Astrocyte (in vitro differentiated cells and primary cell): ENCODE measurements at places on chromosomes 4 and X. TPM values are rescaled to one million over a fixed set of nuclear protein-coding genes. Genes with fewer than 3 reads are reported as not detected.

The LYAR gene
- total RNA-seq, result 12.0 and 13.5 TPM in 2 replicates

The IL15 gene
- total RNA-seq, result 3.6 and 4.8 TPM in 2 replicates

The SMIM10L2A gene
- 0.18 and 0.48 TPM in 2 replicates for total RNA-seq

The SMIM14 gene
- 27.2 and 28.3 TPM in 2 replicates for total RNA-seq

The VCX2 gene
- total RNA-seq, result not detected in 2 replicates

The ZNF711 gene
- 10.8 and 12.5 TPM in 2 replicates for total RNA-seq

DNA sequence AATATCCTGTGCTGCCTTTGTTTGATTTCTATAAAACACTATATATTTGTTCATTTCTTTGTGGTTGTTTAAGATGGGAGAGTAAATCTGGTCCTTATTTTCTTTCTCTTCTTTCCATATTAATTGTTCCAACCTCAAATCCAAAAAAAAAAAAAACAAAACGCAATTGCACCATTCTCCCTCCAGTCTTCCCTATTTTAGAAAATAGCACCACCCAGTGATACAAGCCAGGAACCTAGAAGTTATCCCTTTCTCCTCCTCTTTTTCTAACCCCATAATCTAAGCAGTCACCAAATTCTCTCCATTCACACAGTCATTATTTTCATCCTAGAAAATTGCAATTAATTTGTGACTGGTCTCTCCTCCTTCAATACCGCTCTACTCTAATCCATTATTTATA, 107.8 kb downstream of the GABRA3 start:
- DNase-seq, result no peak

DNA sequence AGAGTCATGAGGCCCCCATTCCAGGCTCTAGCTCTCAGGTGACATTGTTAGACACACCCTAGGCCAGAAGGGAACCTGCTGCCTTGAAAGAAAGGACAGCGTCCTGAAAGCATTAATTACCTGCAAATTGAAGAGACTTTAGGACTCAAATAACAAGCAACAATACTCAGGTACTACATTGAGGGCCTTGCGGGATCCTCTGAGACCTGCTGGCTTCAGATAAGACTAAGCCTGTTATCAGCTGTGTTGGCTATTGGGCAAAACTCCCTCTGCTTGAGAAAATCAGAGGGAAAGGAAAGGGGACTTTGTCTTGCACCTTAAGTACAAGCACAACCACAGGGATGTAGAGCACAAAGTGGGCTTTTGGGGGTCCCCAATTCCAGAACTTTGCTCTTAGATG, 45.9 kb upstream of the DACH2 start:
- DNase-seq, result no peak

DNA sequence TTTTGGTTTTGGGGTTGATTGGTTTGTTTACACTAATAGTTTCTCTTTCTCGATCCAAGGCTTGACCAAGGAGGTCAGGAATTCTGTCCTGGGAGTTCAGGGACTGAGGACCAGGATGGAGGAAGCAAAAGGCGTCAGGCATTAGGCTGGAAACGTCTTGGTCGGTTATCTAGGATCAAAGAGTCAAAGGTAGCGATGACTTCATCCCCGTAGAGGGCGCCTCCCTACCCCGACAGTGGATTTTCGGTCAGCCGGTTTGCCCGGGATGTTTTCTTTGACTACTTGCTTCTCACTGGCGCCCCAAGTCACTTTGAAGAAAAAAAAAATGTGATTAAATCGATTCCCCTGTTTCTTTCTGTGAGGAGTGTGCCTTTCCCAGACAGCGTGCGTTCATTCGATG, 980 bp upstream of the FHDC1 start:
- no peak for DNase-seq

DNA sequence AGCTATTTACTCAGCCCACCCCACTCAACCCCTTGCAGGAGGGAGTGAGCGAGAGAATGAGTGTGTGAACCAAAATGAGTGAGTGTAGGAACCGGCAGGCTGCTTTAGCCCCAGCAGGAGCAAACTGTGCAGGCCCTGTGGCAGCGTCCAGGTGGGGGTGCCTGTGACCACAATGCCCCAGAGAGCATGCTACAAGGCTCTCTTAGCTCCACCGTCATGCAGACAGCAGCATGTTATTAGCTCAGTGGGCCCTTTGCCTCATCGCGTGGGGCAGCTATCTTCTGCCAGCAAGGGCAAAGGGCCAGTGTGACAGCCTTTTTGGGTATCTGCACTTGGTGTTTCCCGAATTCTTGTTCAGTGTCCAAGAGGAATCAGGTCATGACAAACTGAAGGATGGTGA, 271.3 kb downstream of the GPM6A start:
- no peak for DNase-seq

DNA sequence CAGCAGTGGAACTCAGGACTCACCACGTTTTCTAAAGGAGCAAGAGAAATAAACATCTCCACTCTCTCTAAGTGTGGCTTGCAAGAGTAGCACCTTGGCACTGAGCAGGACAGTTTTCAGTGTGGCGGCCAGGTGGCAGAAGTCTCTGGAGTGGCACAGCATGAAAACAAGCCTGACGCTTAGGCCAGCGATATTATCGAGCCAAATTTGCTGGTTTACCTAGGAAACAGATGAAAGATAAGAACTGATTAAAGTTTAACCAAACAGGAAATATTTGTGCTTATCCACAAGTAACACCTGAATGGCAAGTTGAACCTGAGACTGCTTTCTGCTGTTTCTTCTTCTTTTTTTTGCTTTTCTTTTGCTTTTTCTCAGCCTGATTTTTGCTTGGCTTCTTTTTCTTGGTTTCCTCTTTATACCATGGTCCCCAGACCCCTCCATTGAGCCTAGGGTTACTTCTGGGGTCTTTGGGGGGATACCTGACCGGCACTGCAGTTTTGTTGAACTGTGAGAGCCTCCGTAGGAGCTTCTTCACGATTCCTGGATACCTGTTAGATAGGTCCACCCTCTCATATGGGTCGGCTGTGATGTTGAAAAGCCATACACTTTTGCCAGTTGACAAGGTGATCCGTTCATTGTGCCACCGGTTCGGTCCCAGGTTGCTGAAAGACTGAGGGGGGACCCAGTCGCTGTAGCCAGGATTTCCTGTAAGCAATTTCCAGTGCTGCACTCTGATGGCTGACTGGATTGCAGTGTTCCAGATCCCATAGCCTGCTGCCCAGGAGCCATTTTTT, 77.3 kb downstream of the ARSJ start:
- DNase-seq, result no peak

- no peak for DNase-seq
Observed at GRCh38 chr4:18042754-18043153, 21.2 kb upstream of the LCORL start.

- DNase-seq, result no peak
Observed at GRCh38 chr4:159600061-159600460, 497.2 kb downstream of the RAPGEF2 start.

DNA sequence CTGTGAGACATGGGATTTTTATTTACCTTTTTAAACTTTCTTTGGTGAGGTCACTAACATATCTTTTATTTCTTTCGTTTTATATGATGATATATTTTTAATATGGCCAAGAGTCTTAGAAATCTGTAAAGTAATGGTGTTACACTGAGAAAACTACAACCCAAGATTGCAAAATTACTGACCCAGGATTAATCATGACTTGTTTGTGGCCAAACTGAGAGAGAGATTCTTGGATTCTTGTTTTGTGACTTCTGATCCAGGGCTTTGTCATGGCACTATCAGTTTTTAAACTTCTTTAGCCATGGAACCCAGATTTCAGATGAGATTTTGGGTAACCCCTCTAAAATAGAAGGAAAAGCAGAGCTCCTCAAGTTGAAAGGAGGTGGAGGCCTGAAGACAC, 42.0 kb downstream of the SGMS2 start:
- no peak for DNase-seq

- no peak for DNase-seq
Observed at GRCh38 chrX:64394874-64395567, at the start of gene MTMR8. Gene MTMR8, minus strand, starts transcription at chrX:64395452. Its CDS starts 89 bp downstream, at chrX:64395363.

DNA sequence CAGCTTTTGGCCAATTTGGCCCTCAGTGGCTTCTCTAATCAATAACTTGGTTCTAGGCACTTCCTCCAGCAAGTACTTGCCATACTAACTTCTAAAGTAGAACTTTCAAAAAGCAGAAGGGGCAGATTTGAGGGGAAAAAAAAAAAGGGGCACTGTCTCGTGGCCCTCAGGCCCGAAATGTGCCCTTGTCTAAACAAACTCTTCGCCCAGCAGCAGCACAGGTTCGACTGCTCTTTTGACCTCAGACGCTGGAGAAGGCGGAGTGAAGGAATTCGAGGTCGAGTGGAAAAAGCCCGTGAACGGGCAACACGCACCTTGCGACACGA, 775 bp downstream of the GRPEL1 start:
- no peak for DNase-seq

- no peak for DNase-seq
Observed at GRCh38 chr4:53548662-53549061, 42.6 kb downstream of the LNX1 start.

GRCh38 chr4:127403471-127404084, 229.2 kb upstream of the INTU start:
- DNase-seq, result peak; percentile 0

DNA sequence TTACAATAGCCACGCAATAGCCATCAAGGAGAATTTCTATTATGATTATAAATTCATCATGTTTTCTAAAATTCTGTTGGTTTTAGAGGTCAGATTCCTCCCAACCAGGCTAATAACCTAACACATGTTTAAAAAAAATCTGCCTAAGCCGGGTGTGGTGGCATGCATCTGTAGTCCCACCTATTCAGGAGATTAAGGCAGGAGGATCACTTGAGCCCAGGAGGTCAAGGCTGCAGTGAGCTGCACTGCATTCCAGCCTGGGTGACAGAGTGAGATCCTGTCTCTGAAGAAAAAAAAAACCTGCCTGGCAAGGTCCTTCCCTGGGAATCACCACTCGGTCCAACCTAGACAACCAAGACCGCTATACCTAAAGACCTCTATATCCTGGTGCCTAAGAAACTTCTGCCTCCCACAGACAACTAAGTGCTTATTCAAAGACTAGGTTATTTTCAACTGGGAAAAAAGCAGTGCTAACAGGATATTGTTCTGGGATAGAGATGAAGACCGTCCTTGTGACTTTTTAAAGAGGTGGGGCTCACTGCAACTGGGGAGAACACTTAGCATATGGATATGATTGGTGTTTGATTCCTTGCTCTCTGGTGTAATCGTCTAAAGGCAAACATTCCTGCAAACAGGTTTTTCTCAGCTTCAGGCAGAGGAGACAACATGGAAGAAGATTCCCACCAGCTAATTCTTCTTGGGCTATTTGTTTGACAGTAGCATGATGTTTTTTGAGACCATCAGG, 18.2 kb downstream of the ATP1B4 start:
- DNase-seq, result no peak

GRCh38 chrX:153933748-153934147, 1.1 kb downstream of the NAA10 start:
- DNase-seq, result peak; percentile 41

DNA sequence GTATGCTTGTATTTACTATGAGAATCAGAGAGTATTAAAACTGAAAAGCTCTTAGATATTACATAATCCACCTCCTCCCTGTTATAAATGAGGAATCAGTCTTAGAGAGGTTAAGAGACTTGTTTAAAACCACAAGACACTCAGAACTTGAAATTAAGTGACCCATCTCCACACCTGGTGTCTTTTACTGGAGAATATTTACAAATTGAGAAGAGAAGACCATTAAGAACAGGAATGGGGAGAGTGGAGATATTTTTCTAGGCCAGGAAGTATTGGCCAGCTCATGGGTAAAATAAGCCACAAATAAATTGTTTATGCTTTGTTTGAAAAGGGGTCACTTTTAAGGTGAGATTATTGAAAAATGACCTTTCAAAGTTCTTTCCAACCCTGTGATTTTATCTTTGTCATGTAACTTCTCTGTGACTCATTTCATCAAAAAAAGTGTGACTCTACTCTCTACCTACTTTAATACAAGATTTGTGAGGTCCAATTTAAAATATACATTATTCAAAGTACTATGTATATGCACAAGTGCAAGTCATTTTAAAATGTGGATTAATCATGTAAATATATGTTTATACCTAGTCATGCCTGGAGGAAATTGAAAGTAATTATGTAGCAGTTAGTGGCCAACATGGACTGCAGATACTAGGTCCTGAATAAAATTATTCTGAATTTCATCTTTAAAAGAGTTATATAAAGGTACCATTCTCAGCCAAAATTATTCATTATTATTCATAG, 15.9 kb upstream of the COX7B2 start:
- DNase-seq, result no peak

DNA sequence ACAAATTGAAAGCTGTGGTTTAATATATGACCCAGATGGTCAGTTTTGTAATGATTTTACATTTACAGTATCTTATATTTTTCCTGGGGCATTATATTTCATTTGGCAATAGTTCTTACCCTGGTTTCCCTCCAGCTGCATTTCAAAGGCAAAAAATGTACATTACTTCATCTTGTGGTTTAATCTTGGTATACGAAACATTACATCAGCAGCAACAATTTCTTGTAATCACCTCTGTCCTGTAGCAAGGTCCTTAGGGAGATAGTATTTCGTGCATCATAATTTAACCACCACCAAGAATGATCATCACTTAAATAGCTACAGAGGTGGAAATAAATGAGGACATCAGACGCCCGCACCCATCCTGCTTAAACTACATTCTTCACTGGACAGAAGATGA, 48.8 kb downstream of the HS6ST2 start:
- DNase-seq, result peak; percentile 79

GRCh38 chrX:21813612-21814368, 25.6 kb upstream of the MBTPS2 start:
- no peak for DNase-seq
